ENCODE measurements at places on chromosomes 3 and 15.

- no peak for DNase-seq
These were observed 456.2 kb upstream of the THBS1 start for GRCh38 chr15:39124553-39125171.

DNA sequence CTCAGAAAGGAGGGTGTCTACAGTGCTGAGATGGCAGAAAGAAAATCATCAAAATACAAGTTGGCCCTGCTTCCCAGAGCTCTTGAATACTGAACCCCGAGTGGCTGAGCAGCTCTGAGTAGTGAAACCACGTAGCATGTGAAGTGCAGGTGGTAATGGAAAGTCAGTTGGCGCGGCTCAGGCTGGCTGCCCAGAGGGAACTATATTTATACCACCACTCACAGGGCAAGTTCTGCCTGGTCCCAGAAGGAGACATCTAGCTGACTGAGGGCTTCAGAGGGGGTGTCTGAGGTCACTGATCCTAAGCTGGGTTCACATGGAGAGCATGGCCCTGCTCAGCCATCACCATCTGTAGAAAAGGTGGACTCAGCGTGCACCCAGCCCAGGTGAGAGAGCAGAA lies 129.6 kb upstream of the AGBL1 start:
- no peak for DNase-seq

- no peak for DNase-seq
These were observed 161.8 kb upstream of the TOPAZ1 start for GRCh38 chr3:44079916-44080315.

DNA sequence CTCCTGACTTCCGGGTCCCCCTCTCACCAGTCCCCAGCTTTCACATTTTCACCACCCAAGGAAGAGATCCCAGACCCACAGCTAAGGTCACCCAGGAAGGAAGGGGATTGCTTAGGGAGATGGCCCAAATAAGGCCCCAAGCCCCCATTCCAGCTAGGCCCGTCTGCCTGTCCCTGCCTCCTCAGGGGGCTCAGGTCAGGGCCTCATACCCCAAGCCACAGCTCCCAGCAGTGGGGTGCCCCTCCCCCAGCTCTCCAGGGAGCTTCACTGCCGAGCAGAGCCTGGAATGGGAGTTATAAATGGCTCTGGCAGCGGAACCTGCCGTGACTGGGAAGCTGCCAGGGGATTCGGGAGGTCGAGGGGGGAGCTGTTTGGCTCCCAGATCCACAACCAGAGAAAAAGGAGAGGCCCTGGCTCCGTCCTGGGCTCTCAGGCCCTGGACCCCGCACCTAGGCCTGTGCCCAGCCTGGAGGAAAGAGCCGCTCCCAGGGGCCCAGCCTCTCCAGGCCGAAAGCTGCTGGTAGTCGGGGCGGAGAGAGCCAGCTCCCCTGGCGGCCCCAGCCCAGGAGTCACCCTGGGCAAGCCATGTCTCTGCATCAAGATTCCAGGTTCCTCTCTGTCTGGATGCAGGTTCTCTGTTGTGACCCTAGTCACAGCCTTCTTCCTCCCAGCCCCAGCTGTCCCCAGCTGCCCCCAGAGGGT lies 550 bp downstream of the CCDC9B start:
- DNase-seq = no peak

DNA sequence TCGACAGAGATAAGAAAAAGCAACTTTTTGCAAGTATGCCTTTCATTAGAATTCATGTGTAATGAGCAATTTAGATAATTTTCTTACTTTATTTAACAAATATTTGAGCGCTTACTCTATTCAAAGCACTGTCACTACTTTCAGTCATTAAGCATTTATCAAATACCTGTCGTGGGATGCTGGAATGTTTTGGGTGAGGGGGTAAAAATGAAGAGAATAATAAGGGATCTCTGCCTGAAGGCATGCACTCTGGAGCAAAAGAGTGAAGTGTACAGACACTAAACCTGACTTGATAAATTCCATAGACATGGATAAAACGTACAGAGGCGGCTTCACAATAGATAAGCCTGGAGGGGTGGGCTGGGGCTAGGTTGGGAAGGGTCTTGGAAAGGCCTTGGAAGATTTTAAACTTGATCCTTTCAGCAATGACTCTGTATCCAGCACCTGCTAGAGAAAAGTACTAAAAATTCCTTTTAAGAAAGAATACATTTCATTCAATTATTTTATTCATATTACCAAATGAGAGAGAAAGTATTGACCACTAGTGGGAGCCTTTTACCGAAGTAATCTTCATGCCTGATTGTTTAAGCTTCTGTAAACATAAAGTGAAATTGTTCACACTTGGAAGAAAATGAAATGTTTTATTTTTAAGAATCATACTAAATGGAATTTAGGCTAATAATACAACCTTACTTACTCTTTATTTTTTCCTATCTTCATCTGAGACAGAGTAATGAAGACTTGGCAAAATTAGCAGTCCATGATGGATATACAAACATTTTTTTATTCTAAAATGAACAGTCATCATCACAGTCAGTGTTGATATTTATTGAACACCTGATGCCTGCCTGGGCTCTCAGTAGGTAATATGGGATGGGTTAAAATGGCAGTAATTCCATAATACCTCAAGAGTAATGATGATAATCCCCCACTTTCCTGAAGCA lies 113.2 kb downstream of the PPP2R3A start:
- no peak for DNase-seq

- DNase-seq = no peak
These were observed 28.8 kb downstream of the PPM1L start for GRCh38 chr3:160784853-160785252.

- no peak for DNase-seq
These were observed 30.5 kb downstream of the LOXL1 start for GRCh38 chr15:73956743-73957135.

GRCh38 chr3:127590593-127591465 lies at the start of gene TPRA1:
TSS of gene TPRA1 (minus strand) at chr3:127590733. CDS start at chr3:127580146, 10,587 bp downstream.
- DNase-seq = peak; percentile 99

DNA sequence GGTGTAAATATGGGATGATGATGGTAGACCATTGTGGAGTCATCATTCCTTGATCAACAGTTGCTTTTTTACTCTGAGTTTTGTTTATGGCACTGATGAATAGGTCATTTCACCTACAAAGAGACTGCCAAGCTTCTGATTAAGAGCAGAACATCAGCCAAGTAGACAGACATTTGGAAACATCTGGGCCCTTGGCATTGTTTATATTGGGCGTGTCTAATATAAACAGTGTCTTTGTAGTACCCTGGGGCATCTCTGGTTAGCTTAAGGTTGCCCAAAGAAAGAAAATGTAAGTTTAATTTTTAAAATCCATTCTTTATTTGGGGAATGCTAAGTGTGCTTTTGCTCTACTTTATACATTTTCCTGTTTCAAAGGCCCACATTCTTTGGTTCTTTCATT lies 377.0 kb downstream of the FEZF2 start:
- no peak for DNase-seq

DNA sequence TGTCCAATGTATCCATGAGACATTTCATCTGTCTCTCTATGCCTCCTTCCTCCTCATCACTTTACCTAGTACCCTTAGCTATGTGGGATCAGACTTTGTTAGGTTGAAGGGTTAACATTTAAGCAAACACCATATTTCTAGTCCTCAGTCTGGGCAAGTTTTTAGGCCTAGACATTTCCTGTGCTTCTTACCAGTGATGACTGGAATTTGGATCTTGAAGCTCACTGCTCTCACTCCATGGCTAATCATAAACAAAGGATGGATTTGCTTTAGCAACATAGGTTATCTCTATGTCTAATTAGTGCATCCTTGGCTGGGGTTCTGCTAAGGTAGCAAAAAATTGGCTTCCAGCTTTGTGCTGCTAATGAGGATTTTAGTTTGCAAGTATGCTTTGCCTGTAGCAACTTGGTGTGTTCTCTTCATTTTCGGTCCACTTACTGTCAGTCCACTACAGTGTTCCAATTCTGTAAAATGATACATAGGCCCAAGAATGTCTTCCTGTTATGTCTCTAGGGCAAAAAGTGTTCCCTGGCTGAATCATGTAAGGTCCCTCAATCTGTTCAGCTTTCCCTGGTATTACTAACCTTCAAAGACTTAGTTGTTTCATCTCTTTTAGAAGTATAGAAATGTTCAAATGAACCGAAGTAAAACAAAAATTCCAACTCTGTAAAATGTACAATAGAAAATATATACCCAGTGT lies 615.4 kb downstream of the CADM2 start:
- DNase-seq = no peak

Data from NCI-H524 treated with DMSO at 0.1 percent for 48 hours (cell line).